ENCODE measurements at places on chromosomes 6 and 20.

GRCh38 chr6:139981768-139982181, 607.3 kb upstream of the CITED2 start:
- DNase-seq, result no peak

DNA sequence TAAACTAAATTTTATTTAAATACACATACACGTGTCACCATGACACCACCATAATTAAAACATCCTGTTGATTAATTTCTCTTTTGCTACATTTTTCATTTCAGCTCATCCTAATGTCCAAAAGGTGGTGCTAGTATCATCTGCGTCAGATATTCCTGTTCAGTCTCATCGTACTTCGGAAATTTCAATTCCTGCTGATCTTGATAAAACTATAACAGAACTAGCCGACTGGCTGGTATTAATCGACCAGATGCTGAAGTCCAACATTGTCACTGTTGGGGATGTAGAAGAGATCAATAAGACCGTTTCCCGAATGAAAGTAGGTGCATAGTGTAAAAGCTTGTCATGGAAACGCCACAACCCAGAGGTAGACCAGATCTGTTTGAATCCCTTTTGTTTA, 263.4 kb downstream of the UTRN start:
- DNase-seq, result no peak

GRCh38 chr20:8434326-8434876, 302.3 kb downstream of the PLCB1 start:
- DNase-seq, result no peak

DNA sequence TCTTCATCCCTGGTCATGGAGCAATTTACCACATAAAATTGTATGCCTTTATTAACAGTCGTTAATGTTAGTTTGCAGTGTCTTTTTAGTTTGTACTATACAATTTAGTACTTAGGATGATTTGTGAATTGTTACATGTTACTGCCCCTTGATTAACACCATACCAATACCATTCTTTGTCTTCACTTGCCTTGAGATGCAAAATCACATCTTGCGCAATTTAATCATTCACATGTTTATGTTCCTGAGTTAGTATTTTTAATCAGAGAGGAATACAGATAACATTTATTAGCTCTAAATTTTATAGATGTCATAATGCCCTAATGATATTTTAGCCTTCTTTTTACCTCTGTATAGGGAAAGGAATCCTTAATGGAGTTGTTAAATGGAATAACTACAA, 114.1 kb downstream of the SCAF8 start:
- DNase-seq, result no peak

DNA sequence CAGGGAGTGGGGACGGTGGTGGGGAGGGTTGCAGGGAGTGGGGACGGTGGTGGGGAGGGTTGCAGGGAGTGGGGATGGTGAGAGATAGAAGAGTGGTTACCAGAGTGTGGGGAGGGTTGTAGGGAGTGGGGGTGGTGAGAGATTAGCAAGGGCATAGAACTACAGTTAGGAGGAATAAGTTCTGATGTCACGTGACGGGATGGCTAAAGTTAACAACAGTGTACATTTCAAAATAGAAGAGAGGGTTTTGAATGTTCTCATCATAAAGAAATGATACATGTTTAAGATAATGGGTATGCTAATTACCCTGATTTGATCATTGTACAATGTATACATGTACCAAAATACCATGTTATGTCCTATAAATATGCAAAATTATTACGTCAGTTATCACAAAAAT, 57.6 kb upstream of the FRMD1 start:
- no peak for DNase-seq
